HCT116 (cell line): ENCODE measurements at places on chromosomes 4 and X.

GRCh38 chr4:159071178-159071968, 31.5 kb upstream of the RAPGEF2 start:
- H3K4me1 ChIP-seq = peaks cover 15% of the 10 kb centered on the region
- no peak overlapping the region for H3K27ac ChIP-seq
- H3K27me3 ChIP-seq = no peaks in the 10 kb centered on the region
- no peaks in the 10 kb centered on the region for H3K36me3 ChIP-seq
- peak; percentile 13 for DNase-seq

- no peaks in the 10 kb centered on the region for H3K4me1 ChIP-seq
- H3K4me3 ChIP-seq = no peak overlapping the region
- no peak overlapping the region for H3K27ac ChIP-seq
- no peak for DNase-seq
- H3K27me3 ChIP-seq = no peaks in the 10 kb centered on the region
These were observed 42.2 kb downstream of the METTL14 start for GRCh38 chr4:118727360-118727759.

DNA sequence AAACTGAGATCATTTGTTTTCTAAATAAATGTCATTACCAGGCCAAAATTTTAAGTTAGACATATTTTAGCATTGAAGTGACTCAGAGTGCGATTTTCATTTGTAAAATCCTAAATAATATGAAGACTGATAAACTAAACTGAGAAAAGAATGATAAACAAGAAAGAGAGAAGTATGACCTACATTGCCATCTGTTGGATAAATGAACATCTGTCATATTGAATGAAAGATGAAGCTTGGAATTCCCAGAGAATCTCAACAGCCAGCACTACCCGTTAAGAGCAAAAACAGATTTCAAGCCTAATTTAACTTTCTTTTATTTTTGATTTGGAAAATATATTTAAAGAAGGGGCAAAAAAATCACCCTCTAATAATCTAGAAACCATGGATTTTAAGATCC, 591.0 kb upstream of the ATOH1 start:
- no peak overlapping the region for H3K4me3 ChIP-seq
- H3K36me3 ChIP-seq = no peaks in the 10 kb centered on the region
- H3K4me1 ChIP-seq = no peaks in the 10 kb centered on the region
- no peak for DNase-seq

GRCh38 chrX:139222511-139223200, 307.9 kb upstream of the F9 start:
- no peaks in the 10 kb centered on the region for H3K4me1 ChIP-seq
- H3K27ac ChIP-seq = no peak overlapping the region
- no peak overlapping the region for H3K4me3 ChIP-seq
- H3K36me3 ChIP-seq = no peaks in the 10 kb centered on the region

DNA sequence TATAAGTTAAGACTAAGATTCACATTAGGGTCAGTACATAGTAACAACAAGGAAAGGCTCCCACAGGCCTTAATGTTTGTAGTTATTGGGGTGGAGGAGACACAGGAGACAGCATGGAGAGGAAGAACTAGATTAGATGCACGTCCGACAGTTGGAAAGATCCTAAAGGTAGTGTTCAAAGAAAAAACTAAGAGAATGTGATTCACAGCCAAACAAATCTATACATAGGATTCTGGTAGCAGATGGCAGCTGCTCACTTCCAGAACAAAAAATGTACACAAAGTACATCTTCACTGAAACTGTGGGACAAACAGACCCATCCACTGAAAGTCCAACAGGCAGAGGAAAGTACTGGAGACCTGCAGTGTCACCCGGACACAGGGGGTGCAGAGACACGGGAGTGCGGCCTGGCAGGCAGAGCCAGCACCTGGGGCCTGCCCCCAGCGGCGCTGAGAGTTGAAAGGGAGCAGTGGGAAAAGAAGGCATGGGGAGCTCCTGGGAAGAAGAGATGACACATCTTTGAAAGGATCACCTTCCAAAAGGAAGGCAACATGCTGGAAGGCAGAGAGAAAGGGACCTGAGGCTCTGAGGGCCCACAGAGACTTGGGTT, 40.0 kb downstream of the NELFA start:
- H3K4me1 ChIP-seq = no peaks in the 10 kb centered on the region
- no peak overlapping the region for H3K27ac ChIP-seq
- peaks cover 10% of the 10 kb centered on the region; the same call in 1 of the 2 replicates for H3K36me3 ChIP-seq
- no peaks in the 10 kb centered on the region for H3K27me3 ChIP-seq
- DNase-seq = no peak
- no peak overlapping the region for H3K4me3 ChIP-seq
